ENCODE measurements at places on chromosomes 11 and 22.

GRCh38 chr22:50129121-50129736, 39.4 kb downstream of the MOV10L1 start:
- DNase-seq, result no peak

DNA sequence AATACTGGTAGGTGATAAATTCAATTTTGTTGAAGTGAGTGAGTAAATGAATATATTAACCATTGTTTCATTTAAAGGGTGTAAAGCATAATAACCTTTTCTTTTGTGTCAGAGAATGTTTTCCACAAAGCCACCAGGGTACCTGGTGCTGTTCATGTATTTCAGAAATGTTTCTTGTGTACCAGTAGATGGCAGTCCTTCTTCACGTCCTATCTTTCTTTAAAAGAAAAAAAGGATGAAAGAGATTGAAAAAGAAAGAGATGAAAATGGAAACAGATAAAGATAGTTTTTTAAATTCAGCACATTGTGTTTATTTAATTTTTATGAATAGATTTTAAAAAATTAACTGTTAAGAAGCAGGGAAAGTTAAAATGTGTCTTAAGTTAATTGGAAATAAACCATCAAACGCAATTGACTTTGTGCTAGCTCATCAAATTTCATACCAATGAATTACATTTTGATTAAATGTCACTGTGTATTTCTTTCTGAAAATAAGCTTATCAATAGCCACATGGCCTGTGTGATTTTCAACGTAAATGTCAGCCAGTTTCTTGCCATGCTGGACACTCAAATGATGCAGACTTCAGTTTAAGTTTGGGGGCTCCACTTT, 65.5 kb upstream of the CHORDC1 start:
- DNase-seq, result no peak

GRCh38 chr11:57230791-57231538, 6.1 kb downstream of the APLNR start:
- DNase-seq, result no peak

- no peak for DNase-seq
Measured at GRCh38 chr11:91871791-91872190, 352.8 kb upstream of the FAT3 start.

DNA sequence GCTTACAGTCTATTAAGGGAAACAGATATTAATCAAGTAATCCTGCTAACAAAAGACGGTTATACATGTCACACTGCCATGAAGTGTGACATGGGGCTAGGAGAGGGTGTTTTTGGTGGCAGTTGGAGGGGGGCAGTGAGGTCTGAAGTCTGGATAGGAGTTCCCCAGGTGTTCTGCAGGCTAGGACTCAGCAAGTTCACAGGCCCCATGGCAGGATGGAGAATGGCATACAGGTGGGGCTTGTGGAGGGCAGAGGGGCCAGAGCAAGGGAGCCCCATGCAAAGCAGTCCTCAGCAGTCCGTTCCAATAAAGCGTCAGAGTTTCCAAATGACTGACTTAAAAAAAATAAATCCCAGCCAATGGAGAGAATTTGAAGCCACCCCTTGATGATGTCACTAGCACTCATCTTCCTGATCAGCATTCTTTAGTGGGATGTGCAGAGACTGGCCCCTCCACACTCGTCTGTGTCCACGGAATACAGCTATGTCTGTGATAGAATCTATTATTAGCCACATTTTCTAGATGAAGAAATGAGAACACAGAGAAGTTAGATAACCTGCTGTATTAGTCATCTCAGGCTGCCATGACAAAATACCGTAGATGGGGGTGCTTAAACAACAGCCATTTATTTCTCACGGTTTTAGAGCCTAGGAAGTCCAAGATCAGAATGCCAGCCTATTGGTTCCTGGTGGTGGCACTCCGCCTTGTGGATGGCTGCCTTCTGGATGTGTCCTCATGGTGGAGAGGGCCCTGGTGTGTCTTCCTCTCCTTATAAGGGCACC, 32.6 kb downstream of the PRDM11 start:
- DNase-seq, result peak; percentile 50
